CD4-positive, alpha-beta T cell treated with Interleukin-17A for 4 hours (primary cell): ENCODE measurements at places on chromosomes 2 and 18.

- no peak for DNase-seq
These were observed 2.3 kb downstream of the PTGR3 start for GRCh38 chr18:75206452-75207309.

- no peak for DNase-seq
These were observed 61.8 kb downstream of the FMNL2 start for GRCh38 chr2:152396763-152397162.

- DNase-seq: peak; percentile 74
These were observed 112.4 kb upstream of the ZNF236 start for GRCh38 chr18:76709659-76710645.

DNA sequence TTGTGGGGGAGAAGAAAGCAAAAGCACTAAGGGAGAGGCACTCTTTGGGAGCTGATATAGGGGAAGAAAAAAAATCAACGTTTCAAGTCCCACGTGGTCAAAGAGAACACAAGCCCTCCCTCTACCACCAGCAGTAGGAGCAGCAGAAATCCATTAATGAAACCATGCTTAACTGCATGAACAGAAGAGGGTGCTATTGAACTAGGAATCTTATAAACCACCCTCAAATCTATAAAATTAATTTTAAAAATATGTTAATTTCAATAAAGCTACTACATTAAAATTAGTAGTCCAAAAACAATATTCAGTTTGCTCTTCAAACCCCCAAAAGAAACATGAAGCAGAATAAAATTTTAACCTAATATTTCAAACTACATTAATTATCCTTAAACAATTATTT, 147.8 kb downstream of the TMEM18 start:
- DNase-seq: no peak

DNA sequence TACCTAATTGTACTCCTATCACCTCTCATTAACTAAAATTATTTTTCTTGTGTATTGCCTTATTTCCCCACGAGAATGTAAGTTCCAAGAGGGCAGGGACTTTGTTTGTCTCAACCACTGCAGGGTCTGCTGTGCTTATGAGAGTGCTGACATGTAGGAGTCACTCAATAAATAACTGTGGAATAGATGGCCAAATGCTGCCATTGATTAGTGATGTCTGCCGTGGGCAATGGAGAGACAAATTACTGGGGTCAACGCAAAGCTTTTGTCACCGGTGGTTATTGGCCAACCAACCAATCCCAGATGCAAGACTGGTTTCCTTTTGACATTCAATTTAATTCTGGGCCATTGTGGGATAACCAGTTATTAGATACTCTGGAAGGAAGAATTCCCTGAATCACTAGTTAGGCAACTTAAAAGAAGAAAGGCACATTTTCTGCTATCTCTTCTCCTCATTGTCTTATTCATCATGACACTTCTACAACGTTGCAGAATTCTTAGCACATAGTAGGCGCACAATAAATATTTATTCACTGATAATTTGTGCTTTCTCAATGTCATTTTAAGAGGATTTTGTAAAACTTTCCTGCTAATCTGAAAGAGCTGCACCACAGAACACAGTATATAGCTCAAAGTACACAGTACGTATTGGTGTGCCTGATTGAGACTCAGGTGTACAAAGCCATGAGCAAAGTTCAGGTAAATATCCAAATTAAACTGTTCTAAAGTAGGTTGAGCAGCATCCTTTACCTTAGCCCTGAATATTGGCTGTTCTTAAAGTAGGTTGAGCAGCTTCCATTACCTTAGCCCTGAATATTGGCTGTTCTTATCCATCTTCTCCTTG, 95.9 kb downstream of the ACTR3 start:
- no peak for DNase-seq

- DNase-seq: no peak
These were observed 109.8 kb downstream of the STK39 start for GRCh38 chr2:168137510-168138180.
